Urinary bladder (tissue), 4 donors: ENCODE measurements at places on chromosomes 5 and 9.

- DNase-seq: no peak
These were observed 62.8 kb upstream of the STC2 start for GRCh38 chr5:173391031-173391430.

- no peak for DNase-seq
These were observed 25.6 kb downstream of the STC2 start for GRCh38 chr5:173302546-173303155.

DNA sequence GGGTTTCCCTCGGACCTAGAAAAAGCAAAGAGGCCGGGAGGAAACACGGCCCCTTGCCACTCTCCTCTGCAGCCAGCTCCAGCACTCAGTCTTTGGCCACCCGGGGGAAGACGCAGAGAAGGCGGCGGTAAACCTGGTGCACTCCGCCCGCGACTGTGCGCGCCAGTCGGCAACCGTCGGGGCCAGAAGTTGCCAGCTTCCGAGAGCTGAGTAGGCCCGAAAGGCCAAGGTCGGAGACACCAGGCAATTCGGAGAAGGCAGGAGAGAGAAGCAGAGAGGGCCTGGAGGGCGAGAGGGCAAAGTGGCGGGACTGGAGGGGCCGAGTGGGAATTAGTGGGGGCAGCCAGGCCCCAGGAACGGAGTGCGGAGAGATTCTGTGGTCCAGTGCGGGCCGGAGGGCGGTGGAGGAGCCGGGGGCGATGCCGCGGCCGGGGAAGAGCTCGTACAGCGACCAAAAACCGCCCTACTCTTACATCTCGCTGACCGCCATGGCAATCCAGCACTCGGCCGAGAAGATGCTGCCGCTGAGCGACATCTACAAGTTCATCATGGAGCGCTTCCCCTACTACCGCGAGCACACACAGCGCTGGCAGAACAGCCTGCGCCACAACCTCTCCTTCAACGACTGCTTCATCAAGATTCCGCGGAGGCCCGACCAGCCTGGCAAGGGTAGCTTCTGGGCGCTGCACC, at the start of gene FOXB2:
TSS of gene FOXB2 (plus strand) at position 420 of the 690 bp plus-strand sequence. CDS start at position 420, 0 bp downstream.
- DNase-seq: no peak

GRCh38 chr9:87605676-87606075, 108.0 kb downstream of the DAPK1 start:
- no peak for DNase-seq

DNA sequence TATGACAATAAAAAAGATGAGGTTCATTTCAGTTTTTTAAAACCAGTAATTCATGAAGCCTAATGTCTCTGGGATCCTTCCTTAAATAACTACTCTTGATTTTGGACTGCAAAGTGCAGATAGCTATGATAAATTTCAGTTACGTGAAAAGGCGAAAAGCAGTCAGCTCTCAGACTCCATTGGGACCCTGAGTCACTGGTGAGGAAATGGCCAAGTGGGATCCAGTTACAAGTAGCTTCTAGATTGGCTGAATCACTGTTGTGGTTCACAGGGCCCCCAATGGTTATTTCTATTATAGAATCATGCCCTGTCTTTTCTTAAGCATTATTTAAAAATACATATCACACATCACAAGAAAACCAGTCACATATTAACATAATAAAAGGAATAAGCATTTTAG, 31.1 kb upstream of the PPP3R2 start:
- no peak for DNase-seq

DNA sequence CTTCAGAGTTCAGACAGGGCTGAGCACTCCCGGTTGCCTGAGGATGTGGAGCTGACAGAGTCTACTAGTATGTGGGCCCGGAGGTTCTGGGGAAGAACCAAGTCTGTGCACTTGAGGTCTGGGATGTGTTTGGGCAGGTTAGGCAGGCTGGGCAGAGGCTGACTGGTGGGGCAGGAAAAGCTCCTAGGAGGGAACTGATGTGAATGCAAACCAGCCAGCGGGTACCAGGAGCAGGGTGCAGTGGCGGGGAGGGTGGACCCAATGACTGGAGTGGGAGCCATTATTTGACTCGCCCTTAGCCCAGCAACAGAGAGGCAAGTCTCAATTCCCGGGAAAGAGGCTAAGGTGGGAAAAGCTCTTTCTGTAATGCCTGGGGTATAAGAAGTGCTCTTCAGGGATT, 419.9 kb upstream of the DAP start:
- no peak for DNase-seq

DNA sequence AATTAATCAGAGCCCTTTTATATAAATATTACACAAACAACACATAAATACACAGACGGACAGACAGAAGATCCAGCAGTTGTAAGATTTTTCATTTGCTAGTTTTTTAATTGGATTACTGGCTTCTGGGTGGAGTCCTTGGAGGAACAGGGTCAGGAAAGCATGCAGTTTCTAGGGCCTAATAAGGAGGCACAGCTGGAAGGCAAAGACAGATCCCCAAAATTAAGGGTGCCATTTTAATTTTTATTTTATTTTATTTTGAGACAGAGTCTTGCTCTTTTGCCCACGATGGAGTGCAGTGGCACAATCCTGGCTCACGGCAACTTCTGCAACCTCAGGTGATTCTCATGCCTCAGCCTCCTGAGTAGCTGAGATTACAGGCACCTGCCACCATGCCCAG, 49.5 kb downstream of the PTGS1 start:
- no peak for DNase-seq

- DNase-seq: no peak
These were observed 76.3 kb upstream of the PCA3 start for GRCh38 chr9:76687861-76688391.
